Stimulated activated CD4-positive, alpha-beta T cell treated with anti-CD3 and anti-CD28 coated beads, Interleukin-4, amount 100 ng/mL, for 24 hours (primary cell): ENCODE measurements at places on chromosomes 4 and X.

- DNase-seq: no peak
These were observed 113.0 kb downstream of the NHS start for GRCh38 chrX:17488036-17488435.

GRCh38 chr4:38866973-38867477, 581 bp upstream of the FAM114A1 start:
- no peak for DNase-seq

DNA sequence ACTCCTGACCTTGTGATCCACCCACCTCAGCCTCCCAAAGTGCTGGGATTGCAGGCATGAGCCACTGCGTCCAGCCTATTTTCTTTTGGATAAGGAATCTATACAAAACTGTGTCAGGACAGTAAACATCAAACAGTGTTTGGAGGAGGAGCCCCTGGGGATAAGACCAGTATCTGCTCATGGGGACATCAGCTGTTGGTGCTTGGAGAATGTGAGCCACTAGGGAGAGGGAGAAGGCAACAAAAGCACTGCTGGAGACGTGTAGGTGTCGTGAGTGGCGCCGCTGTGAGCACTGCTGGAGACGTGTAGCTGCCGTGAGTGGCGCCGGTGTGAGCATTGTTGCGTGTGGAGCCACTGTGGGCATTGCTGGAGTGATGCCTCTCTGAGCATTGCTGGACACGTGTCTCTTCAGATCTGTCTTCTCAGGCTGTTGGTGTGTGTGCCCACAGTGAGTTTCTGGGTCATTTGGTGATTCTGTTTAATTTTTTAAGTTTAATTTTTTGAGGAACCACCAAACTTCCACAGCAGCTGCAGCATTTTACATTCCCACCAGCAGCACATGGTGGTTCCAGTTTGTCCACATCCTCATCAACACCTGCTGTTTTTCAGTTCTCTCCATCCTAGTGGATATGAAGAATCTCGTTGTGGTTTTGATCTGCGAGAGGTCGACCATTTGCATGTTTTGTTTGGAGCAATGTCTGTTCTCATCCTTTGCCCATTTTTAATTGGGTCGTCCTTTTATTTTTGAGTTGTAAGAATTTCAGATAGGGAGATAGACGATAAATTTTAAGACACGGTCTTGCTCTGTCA, 19.0 kb downstream of the DGKQ start:
- DNase-seq: no peak

- DNase-seq: no peak
These were observed 251.7 kb downstream of the MAPK10 start for GRCh38 chr4:86108137-86108536.

DNA sequence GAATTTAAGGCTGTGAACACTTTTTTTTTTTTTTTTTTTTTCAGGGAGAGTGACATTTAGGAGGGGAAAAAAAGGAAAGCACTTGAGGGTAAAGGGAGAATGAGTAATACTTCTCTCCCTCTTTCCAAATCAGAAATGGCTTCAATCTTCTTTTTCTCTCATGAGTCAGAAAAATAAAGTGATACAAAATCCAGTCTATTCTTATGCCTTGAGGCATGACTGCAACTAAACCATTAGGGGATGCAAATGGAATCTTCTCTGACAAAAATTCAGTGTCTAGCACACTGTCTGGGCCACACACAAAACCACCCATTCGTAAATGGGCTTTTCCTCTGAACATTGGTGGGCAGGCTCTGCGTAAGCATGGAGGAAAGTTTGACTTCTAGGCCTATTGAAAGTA, 46.7 kb upstream of the POU4F2 start:
- DNase-seq: no peak

DNA sequence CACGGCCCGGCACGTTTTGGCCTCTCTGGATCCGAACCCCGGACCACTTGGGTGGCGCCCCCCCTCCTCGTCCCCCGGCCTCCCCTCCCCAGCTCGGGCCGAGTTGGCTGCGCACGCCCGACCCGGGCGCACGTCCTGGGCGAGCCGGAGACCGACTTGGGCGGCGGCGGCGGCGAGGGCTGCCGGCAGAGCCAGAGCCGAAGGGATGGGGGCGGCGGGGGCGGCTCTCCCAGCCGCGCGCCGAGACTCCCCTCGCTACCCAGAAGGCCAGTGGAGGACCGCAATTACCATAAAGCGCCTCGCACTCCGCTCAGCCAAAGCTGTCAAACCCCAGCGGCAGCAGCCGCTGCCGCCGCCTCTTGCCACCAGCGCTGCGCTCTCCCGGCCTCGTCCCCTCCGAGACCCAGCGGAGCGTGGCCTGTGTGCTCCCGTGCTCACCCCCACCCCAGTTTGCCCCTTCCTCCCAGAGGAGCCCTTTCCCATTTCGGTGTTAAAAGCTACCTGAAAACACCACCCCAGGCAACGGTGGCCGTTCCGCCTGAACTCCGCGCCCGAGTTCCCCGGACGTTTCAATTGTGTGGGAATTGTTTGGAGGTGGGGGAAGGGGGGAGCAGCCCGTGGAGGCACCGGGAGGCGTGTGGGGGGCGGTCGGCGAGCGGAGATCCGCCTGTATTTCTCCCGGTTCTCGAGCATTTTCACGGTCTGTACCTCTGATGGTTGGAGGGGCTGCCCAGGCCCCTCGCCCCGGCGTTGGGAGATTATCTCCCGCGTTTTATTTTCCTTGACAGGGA, 701 bp upstream of the BCOR start:
- peak; percentile 47 for DNase-seq

DNA sequence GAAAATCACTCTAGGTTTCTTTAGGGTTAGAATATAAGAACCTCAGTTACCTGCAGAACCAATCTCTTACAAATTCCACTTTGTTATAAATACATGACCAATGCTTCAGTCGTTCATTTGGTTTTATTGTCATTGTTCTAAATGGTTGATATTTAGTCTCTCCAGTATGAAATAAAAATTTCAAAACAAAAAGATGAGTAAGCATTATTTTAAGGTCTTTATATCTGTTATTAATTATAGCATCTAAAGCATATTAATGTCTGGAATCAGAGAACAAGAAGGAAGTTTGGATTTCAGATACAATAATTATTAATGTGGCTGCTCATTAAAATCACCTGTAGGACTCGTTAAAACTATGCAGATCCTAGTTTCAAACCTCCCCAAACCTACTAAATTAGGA, 265.4 kb upstream of the CXorf51A start:
- no peak for DNase-seq

DNA sequence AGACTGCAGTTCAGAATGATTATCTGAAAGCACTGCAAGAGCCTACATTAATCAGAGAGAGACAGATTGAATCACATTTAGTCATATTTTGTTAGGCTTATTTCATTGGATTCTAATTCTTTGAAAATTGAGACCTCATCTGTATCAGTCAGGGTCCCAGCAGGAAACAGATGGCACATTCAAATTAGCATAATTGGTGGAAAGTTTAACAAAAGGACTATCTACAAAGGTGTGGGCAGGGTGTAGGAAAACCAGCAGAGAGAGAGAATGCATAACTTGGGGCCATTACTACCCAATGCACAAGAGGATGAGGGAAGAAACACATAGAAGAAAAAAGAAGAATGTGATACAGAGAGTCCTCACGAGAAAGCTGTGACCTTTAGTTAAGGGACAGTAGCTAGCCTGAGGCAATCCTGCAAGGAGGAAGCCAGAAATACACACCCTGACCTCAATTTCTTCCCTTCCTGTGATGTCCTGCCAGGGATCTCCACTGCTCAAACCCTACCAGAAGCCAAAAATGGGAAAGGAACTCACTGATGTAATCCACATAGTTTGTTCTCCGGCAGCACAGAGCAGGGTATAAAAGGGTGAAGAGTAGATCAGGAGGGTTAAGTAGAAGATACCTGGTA, 17.7 kb upstream of the XKRX start:
- no peak for DNase-seq

GRCh38 chr4:151993521-151993920, 232.7 kb upstream of the GATB start:
- DNase-seq: no peak

- no peak for DNase-seq
These were observed 30.3 kb upstream of the NAF1 start for GRCh38 chr4:163196926-163197480.

- no peak for DNase-seq
These were observed 2.0 kb upstream of the HPGD start for GRCh38 chr4:174524242-174524641.

- no peak for DNase-seq
These were observed 155.4 kb upstream of the FRG1 start for GRCh38 chr4:189785257-189785656.

GRCh38 chr4:73259571-73260090, 1.0 kb upstream of the ANKRD17 start:
- DNase-seq: no peak

GRCh38 chr4:101418055-101418454, 70.7 kb upstream of the PPP3CA start:
- peak; percentile 64 for DNase-seq

DNA sequence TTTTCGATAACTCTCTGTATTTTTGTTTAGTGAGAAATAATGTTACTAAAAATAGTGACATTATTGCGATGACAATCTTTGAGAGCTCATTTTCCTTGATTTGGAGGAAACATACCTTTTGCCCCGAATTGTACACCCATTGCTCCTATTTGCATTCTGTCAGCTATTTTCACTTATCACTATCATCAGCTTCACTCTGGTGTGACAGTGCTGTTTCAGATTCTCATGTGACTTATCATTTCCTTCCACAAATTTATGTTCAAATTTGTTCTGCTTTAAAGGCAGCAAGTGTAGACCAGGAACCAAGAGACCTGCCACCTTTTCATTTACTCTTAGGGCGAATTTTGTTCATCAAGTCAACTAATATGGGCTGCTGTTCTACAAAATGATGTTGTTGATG, 179.4 kb downstream of the RBM46 start:
- no peak for DNase-seq

GRCh38 chr4:186121057-186121456, 16.6 kb downstream of the FAM149A start:
- no peak for DNase-seq

GRCh38 chr4:40192114-40193015, 4.5 kb upstream of the RHOH start:
- no peak for DNase-seq

GRCh38 chr4:7425124-7425523, 9.6 kb downstream of the PSAPL1 start:
- DNase-seq: no peak

DNA sequence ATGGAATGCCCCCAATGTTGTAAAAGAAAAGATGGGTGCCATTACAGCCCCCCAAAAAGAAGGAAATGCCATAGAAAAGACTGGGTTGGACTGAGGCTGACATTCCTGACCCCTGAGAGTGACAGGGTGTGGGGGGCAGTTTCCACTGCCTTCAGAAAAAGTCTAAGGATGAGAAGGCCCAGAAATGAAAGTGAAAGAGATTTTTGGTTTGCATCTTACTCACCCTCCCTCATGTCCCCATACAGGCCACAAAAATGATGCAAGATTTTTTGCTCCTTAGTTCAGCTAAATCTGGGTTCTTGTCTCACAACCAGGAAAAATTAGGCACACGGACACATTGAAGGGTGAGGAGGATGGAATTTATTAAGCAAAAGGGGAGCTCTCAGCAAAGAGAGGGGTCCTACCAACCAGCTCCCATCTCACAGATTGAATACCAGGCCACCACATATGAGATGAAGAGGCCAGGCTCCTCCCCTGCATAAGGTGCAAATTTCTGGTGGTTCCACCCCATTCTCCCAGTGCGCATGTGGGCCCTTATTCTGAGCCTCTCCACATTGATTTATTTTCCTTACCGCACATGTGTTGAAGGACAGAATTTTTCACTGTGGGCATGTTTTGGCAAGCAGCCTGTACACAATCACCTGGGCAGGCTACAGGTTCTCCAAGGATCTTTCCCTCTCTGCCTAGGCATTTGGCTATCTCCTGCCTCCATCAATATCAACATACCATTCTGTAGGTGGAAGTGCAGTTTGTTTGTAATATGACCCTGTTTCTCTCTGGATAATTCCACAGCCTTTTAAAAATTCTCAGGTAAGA, 18.8 kb downstream of the PPP4R3C start:
- no peak for DNase-seq

GRCh38 chr4:187417721-187418120, 577.9 kb upstream of the ZFP42 start:
- no peak for DNase-seq

DNA sequence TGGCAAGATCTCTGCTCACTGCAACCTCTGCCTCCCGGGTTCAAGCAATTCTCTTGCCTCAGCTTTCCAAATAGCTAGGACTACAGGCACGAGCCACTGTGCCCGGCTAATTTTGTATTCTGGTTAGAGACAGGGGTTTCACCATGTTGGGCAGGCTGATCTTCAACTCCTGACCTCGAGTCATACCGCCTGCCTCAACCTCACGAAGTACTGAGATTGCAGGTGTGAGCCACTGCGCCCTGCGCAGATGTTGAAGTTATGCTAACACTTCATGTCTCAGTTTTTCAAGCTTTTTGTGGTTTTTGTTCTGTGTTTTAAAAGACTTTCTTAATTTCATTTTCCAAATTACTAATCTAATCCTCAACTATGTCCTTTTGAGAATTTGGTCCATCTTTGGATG, 154.4 kb upstream of the TLL1 start:
- no peak for DNase-seq

- DNase-seq: no peak
These were observed 663.4 kb upstream of the LCORL start for GRCh38 chr4:18684932-18685331.

DNA sequence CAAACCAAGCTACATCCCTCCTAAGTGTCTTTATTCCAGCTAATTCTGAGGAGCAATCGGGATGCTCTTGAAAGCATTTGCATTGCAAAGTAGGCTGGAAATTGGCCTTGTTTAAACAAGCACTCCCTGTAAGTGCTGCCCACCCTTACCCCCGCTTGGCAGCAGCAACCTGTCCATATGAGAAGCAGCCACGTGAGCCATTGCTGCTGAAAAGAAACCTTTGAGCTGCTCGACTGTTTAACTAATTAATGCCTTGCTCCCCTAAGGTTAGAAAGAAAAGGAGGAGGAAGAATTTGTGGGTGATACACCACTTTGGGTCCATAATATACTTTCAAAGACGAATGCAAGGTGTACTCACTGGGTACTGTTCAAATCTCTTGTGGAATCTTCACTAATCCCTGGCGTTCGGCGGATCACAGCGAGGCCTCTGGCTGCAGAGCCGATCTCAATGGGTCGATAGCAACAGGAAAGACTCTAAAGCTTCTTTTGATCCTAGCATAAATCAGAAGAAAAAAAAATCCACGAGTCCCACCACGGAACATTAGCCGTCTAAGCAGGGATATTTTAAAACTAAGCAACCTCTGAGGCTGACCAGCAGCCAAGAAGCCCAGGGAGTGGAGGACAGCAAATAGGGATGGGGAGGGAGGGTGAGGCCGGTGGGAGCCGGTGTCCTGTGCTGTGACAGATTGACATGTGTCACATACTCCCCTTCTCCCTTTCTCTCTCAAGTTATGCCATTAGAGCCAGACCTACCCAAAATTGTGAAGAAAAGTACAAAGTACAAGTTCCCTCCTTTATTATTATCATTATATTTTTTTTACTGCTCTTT, 37.2 kb upstream of the MGST2 start:
- DNase-seq: no peak

DNA sequence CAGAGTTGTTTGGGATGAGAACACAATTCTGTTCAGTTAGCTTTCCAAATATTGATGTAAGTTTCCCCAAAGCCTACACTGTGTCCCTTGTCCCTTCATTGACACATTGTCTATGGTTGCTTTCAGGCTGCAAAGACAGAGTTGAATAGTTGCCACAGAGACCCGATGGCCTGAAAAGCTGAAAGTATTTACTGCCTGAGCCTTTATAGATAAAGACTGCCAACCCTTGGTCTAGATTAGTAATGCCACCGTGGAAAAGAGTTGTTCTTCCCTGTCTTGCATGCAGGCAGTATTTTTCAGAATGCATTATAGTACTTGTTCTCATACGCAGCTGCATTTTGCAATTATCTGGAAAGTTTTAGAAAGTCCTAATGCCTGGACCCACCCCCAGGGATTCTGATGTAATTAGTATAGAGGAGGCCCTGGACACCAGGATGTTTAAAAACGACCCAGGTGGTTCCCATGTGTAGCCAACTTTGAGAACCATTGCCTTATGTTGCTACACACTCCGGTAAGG, 180.8 kb downstream of the FRMPD4 start:
- no peak for DNase-seq
